ENCODE measurements at places on chromosomes 7 and 10. TPM values are rescaled to one million over a fixed set of nuclear protein-coding genes. Genes with fewer than 3 reads are reported as not detected.

Gene FAM25A
- total RNA-seq = not detected

Gene TCAF2
- 2.3 TPM for total RNA-seq

Gene C10orf67
- total RNA-seq = 0.34 TPM

Gene NUTM2E
- not detected for total RNA-seq

Gene SFRP4
- not detected for total RNA-seq

Gene AKR1C4
- not detected for total RNA-seq

Gene TDRD1
- total RNA-seq = not detected

Gene LIPJ
- total RNA-seq = not detected

Gene FAM107B
- 17.3 TPM for total RNA-seq

Gene ZP3
- total RNA-seq = 19.0 TPM
